NCI-H2227 treated with DMSO at 0.1 percent for 48 hours (cell line): ENCODE measurements at places on chromosomes 6 and 20.

- DNase-seq, result no peak
Measured at GRCh38 chr6:169958510-169958909, 207.1 kb downstream of the ERMARD start.

- DNase-seq, result no peak
Measured at GRCh38 chr6:57013521-57013926, 33.0 kb upstream of the KIAA1586 start.

DNA sequence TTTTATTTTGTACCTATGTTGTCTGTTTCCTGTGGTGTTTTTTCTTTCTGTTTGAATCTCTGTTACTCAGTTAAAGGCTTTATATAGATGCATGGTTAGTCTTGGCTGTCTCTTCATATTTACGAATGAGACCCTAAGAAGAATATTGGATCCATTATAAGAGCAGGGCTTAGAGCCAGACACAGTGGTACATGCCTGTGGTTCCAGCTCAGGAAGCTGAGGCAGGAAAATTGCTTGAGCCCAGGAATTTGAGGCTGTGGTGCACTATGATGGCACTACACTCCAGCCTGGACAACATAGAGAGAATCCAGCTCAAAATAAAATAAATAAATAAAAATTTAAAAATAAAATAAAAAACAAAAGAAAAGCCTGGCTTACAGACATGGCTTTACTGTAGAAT lies 211.1 kb downstream of the SOD2 start:
- DNase-seq, result no peak

DNA sequence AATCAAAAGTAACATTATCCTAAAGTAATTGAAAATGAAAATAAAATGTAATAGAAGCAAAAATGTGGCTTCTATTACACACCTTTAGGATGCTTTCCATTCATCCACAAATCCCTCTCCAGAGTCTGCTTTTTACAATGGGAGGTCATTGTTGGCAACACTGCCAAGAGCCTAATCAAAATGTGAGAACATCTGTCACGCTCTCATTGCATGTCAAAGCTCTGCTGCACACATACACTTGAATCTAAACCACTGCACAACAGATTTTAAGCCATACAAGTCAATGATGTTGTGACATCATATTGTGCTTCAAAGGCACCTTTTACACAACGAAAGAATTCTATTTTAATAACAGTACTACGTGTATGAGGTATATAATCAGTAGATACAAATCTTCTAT lies 82.1 kb downstream of the PREP start:
- peak; percentile 41 for DNase-seq

- DNase-seq, result no peak
Measured at GRCh38 chr20:34916774-34917354, 38.7 kb downstream of the GSS start.

- no peak for DNase-seq
Measured at GRCh38 chr20:61801065-61801360, 264.7 kb downstream of the TAF4 start.

DNA sequence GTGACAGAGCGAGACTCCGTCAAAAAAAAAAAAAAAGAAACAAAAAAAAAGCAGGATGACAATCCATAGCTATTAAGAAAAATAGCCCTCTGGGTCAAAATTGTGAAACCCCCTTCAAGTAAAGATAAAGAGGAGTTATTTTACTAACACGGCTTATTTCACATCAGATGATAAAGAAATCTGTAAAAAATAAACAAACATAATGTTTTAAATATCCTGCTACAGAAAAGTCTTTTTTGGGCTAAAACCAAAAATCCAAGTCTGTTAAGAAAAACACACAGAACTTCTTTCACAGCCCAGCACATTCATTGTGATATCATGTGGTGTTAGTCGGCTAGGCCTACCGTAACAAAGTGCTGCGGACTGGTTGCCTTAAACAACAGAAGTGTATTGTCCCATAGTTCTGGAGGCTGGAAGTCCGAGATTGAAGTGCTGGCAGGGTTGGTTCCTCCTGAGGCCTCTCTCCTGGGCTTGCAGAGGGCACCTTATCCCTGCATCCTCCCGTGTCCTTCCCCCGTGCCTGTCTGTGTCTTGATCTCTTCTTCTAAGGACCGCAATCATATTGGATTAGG lies 239.2 kb upstream of the TAB2 start:
- DNase-seq, result no peak

GRCh38 chr20:11195899-11196558 lies 522.2 kb upstream of the JAG1 start:
- DNase-seq, result no peak

GRCh38 chr20:9163251-9163650 lies 94.4 kb downstream of the PLCB4 start:
- no peak for DNase-seq

DNA sequence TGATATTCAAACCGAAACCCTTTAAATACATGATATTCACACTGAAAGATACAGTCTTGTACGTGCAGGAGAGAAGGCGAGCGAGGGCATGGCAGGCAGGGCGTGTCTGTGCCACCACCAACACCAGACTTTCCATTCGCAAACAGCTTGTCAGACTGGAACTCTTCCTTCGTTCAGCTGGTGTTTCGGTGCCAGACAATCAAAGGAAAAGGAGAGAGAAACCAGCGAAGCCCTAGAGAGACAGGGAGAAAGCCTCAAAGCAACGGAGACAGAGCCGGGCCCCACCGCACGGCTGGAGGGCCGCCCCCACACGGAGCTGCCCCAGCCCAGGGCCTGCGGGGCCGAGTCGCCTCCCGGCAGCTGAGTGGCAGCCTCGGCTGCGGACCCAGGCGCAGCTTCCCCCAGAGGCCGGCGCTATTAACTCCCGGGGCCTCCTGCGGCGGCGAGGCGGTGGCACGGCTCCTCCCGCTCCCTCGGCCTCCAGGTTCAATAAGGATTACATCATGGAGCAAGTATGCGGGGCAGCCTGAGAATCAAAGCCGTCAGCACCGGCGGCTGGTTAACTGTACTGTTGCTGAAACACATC lies 32.1 kb upstream of the NR2E1 start:
- DNase-seq, result peak; percentile 36

DNA sequence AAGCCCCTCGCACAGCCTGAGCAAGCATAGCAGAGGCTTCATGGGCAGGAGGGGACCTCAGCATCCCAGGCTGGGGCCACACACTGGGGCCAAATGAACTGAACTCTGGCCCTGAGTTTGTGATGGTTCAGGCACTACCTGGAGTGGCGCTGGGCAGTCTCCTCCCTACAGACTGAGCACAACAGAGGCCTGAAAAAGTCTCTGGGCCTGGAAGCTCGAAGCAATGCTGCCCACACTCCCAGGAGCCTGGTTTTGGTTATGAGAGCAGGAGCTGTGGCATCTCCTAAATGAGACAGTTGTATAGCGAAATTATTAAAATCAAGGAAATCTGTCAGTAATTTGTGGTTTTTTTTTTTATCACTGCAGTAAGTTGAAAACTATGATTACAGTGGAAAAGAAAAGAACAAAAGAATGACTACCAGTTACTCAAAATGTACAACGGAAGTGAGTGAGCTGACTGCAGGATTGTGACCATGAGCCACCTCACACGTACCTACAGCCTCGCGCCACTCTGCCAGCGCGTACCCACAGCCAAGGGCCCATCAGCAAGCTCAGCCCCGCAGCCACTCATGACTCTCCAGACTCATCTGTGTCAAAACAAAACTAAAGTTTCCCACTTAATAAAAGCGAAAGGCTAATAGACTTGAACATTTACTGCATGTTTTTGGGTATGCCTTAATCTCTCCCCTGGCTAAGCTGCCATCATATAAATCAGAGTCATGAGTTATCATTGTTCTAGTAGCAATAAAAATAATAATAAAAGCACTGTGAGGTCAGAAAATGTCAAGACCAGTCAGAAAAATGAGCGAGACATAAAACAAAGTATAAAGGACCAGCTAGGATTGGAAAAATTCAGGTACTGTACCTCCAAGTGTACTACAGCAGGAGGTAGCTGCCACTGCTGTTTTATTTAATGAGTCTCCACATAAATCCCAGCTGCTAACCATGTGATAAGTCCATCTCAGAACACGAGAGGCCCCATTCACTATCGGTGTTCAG lies 177.0 kb downstream of the FOXC1 start:
- DNase-seq, result no peak

- no peak for DNase-seq
Measured at GRCh38 chr20:52801628-52802006, 170.5 kb upstream of the TSHZ2 start.

DNA sequence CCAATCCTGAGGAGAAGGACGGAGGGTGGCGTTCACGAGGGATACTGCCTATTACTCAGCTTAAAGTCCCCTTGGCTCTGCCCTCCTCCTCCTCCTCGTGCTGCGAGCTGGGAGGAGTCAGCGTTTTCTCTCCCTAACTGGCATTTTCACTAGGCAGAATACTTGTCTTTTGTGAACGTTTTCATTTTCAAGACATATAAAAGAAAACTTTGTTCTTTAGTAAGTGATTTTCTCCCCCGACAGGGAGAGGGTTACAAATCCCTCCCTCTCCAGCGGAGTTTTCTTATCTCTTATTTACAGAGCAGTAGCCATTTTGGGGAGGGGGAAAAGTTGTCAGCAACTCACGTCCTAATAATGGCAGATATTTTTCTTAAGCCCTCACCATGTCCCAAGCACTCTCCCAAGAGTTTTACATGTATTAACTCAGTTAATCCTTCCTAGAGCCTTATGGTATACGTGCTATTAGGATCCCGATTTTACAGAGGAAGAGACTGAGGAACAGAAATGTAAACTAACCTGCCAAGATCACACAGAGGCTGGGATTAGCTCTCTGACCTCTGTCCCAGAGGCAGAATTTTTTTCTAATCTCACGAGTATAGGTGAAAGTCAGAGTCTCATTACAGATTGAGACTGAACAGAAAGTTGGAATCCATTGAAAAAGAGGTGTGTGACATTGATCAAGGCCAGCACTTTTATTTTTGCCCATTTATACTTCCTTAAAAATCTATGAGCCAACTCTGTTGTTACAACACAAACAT lies 30.0 kb upstream of the ZNF217 start:
- peak; percentile 85 for DNase-seq
